ENCODE measurements at places on chromosomes 6 and 20. TPM values are rescaled to one million over a fixed set of nuclear protein-coding genes. Genes with fewer than 3 reads are reported as not detected.

HACE1 gene
- 19.3 TPM for total RNA-seq

GPSM3 gene
- 82.5 TPM for total RNA-seq

UBD gene
- 0.93 TPM for total RNA-seq

ENPP5 gene
- not detected for total RNA-seq

TRIM15 gene
- total RNA-seq = 0.59 TPM

GRCh38 chr6:47392251-47392650 is 82.5 kb upstream of the TNFRSF21 start:
- no peaks in the 10 kb centered on the region for H3K4me1 ChIP-seq
- no peak overlapping the region for H3K27ac ChIP-seq
- H3K4me3 ChIP-seq = no peak overlapping the region

DNA sequence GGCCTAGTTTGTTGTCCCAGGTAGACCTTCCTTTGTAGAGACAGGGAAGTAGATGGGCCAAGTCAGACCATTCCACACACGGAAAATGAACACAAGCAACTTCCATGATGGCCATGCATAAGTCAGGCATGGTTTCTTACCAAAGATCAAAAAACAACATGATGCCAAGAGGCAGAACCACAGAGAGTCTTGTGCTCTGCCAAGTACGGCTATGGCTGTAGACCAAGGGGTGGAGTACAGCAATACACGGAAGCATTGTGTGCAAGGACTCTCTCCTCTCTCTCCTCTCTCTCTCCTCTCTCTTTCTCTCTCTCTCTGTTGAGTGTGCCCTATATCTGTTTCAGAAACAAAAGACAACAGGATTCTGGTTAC is 4.8 kb upstream of the DUSP22 start:
- H3K27ac ChIP-seq = no peak overlapping the region
- H3K4me1 ChIP-seq = peaks cover 42% of the 10 kb centered on the region
- H3K36me3 ChIP-seq = no peaks in the 10 kb centered on the region
- DNase-seq = no peak
- no peaks in the 10 kb centered on the region for H3K27me3 ChIP-seq

DNA sequence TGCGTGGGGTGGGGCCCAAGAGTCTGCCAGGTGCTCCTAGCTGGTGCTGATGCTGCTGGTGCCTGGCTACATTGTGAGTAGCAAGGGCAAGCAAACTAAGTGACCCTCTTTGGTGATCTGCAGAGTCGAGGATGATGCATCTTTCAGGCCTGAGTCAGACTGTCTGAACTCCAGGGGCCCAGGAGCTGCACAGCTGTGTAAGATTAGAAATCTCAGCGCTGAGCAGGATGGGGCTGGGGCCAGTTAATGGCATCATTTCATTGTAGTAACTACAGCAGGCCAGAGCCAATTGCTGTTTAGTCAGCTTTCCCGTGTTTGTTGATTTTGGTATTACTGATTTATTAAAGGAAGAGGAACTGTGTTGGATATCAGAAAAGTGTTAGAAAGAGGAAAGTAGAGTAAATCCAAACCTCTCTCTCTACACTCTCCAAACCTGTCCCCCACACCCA is 365.2 kb downstream of the PAX1 start:
- DNase-seq = no peak
- no peaks in the 10 kb centered on the region for H3K36me3 ChIP-seq
- no peak overlapping the region for H3K4me3 ChIP-seq
- no peak overlapping the region for H3K27ac ChIP-seq
- H3K4me1 ChIP-seq = no peaks in the 10 kb centered on the region
- H3K27me3 ChIP-seq = no peaks in the 10 kb centered on the region

GRCh38 chr20:19777315-19777714 is 19.3 kb downstream of the RIN2 start:
- peaks cover 2% of the 10 kb centered on the region for H3K27me3 ChIP-seq
- H3K4me3 ChIP-seq = no peak overlapping the region
- no peaks in the 10 kb centered on the region for H3K36me3 ChIP-seq
- no peak overlapping the region for H3K27ac ChIP-seq

DNA sequence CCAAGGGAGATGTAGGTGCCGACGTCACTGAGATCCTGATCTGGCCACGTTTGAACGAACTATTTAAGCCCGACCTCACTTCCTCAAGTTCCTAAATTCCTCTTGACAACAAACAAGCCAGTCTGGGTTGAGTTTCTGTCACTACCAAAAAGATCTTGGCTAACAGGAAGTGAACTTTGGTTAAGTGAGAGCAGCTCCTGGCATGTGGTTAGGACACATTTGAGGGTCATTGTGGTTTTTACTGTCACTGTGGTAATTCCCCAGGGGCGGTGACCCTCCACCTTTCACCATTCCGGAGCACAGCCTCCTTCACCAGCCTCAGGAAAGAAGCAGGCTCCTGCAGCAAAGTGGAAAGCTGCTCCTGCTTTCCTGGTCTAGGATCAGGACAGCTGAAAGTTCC is 43.1 kb upstream of the ZNF831 start:
- peak overlapping the region; percentile 24 for H3K4me3 ChIP-seq
- peaks cover 2% of the 10 kb centered on the region for H3K27me3 ChIP-seq
- peak; percentile 8 for DNase-seq
- peaks cover 6% of the 10 kb centered on the region for H3K36me3 ChIP-seq
- peaks cover 61% of the 10 kb centered on the region for H3K4me1 ChIP-seq

DNA sequence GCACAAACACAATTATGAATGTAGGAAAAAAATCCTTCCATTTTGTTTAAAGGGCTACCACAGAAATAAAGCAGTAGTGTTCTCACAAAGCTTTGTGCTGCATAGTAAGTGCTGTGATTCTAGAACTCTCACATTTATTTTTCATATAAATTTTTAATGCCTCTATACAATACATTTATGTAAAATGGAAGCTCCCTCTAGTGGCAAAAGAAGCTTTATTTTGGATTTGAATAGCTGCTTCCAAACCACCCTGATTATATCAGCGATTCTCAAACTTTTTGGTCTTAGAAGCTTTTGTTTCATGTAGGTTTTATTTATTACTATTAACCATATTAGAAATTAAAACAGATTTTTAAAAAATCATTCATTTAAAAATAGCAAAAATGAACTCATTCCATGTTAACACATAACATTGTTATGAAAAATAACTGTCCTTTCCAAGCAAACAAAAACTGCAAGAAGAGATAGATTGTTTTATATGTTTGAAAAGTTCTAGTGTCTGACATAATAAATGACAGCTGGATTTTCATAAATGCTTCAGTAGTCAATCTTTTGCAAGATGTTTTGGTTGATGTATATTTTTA is 38.4 kb downstream of the HS3ST5 start:
- H3K4me1 ChIP-seq = no peaks in the 10 kb centered on the region
- H3K27me3 ChIP-seq = no peaks in the 10 kb centered on the region
- no peaks in the 10 kb centered on the region for H3K36me3 ChIP-seq
- no peak for DNase-seq
- H3K4me3 ChIP-seq = no peak overlapping the region
- no peak overlapping the region for H3K27ac ChIP-seq

DNA sequence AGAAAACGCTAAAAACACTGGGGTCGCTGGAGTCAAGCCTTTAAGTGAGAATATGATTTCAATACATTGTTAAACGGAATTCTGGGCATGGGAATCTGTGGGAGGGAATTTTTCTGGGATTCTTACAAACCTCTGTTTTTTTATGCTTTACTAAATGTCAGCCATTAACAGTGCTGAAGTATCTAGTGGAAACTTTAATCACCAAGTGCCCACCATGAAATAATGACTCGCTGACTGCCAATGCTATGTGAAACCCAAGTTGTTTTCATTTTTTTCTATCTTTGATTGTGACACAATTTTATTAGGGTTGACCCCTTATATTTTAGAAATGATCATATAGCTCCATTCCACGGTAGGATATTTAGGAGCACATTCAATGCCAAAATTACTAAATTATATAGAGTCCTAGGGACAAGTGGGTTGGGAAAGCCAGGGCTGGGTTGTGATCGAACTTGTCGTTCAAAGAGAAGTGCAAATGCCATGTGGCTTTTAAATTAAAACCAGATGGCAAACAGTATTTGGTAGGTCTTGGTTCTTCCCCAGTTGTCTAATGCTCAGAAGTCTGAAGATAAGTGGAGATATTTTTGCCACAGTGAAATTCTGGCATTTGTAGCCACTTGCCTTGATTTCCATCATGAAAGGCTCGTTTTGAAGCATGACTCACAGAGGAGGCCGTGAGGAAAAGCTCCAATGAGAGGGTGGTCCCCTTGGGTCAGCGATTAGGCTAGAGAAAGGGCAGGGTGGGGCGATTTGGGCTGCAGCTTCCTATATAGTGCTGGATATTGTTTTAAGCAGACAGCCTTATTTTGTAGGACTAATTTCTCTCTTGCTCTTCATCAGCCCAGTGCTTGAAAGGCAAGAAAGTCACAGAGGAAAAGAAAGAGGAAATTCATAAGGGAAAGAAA is 254.4 kb upstream of the JAG1 start:
- H3K4me1 ChIP-seq = no peaks in the 10 kb centered on the region
- no peak for DNase-seq
- H3K36me3 ChIP-seq = no peaks in the 10 kb centered on the region
- H3K4me3 ChIP-seq = no peak overlapping the region
- no peak overlapping the region for H3K27ac ChIP-seq

DNA sequence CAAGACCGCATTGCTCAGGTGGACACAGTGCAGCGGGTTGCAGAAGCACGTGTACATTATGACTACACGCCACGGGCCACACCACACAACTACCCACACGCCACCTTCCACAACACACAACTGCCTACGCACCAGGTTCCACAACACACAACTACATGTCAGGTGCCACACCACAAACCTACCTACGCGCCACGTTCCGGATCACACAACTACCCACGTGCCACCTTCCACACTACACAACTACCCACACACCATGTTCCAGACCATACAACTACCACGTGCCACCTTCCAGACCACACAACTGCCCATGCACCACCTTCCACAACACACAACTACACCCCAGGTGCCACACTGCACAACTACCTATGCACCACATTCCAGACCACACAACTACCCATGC is 20.5 kb downstream of the THBS2 start:
- H3K27ac ChIP-seq = no peak overlapping the region
- H3K27me3 ChIP-seq = no peaks in the 10 kb centered on the region
- no peak overlapping the region for H3K4me3 ChIP-seq
- DNase-seq = no peak
- no peaks in the 10 kb centered on the region for H3K4me1 ChIP-seq

DNA sequence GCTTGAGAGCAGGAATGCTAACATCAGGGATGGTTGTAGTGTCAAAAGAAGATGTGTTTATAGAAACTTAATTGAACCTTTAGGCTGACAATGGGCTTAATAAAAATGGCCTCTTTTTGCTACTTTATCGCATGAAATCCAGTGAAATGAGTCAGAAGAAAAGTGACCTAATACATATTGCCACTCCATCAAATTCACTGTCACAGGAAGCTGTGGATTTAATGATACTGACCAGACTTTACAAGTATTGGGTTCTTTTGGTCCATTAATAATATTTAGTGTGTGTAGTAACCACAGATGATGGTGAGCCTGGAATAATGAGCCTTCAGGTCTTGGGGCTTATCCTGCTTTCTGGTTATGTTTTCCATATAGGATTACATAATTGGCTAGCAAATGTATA is 231.8 kb upstream of the GMDS start:
- no peak overlapping the region for H3K27ac ChIP-seq
- no peak for DNase-seq
- H3K4me3 ChIP-seq = no peak overlapping the region
- no peaks in the 10 kb centered on the region for H3K4me1 ChIP-seq
- no peaks in the 10 kb centered on the region for H3K36me3 ChIP-seq
- peaks cover 9% of the 10 kb centered on the region for H3K27me3 ChIP-seq

Measured in activated T-helper 1 cell treated with anti-CD3 and anti-CD28 coated beads, Interleukin-12 subunit alpha, Interleukin-12 subunit beta, Interleukin-2, Interleukin-4 antibody, amounts not matched to agents 30 ng/mL and 10 ng/mL and 1 ng/mL, durations not matched to agents 14 hours and 24 hours and 36 hours (primary cell).